ENCODE measurements at places on chromosomes 3 and 15.
A peak's percentile ranks its signal among the peaks of the same experiment; 100 is the strongest.

GRCh38 chr3:172020763-172021162 lies 18.6 kb upstream of the FNDC3B start:
- no peak for DNase-seq

GRCh38 chr3:35565048-35565447 lies 74.3 kb upstream of the ARPP21 start:
- DNase-seq, result no peak

- no peak for DNase-seq
Observed at GRCh38 chr3:61669203-61669602, 107.8 kb downstream of the PTPRG start.

DNA sequence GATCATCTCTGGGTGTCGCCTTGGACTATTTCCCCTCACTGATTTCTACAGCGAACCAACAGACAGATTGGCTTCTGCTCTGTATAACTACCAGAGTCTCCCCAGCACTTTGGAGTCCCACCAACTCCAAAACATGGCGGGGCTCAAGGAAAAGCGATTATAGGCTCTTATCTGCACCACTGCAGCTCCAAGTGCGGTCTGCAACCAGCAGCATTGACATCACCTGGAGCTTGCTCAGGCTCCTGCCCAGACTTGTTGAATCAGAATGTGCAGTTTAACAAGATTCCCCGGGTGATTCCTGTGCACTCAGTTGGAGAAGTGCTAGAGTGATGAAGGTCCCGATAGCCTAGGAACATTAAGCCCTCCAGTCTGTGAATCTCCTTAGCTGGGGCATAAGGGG lies 9.0 kb downstream of the CCK start:
- DNase-seq, result no peak

DNA sequence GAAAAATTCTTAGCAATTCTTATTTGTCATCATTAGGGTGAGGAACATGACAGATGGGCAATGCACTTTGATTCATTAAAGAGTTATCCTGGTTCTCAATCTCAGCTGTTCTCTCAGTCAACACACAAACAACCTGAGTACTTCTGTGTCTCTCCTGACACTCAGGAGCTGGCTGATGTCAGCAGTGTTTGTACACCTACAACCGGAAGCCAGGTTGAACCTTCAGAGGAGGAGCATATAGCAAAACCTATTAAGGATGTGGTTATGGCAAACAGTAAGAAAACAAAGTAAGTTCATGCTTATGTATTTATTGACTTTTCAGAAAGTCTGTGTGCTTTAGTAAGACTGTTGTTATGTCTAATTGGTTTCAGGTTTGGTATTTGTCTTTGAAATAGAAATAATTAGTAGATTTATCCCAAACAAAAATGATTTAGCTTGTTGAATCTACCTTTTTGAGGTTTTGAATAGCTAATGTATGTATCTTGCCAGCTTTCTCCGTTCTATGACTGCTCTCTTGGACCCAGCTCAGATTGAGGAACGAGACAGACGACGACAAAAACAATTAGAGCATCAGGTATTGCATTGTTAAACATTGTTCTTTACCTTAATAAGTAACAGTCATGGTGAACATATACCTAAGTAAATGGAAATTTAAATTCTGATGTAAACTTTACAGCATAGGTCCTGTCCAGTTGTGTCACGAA lies 36.6 kb downstream of the CCDC66 start:
- no peak for DNase-seq

DNA sequence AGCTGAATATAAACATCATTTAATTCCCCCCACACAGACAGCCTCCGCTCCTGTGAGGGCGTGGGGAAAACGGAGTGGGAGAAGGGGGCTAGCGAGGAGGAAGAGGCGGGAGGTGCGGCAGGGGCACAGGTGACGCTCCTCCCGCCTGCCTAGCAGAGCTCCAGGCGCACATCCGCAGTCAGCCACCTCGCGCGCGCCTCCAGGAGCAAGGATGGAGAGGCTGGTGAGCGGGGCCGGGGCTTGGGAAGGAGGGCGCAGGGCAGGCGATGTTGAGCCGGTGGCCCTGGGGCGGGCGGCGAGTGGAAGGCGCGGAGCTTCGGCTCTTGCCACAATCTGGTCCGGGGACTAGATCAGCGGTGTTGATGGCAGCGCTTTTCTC lies at the start of gene CD200:
CD200 (plus strand) TSS at position 155 of the 379 bp plus-strand sequence; CDS start at position 212, 57 bp downstream.
- DNase-seq, result peak; percentile 85

DNA sequence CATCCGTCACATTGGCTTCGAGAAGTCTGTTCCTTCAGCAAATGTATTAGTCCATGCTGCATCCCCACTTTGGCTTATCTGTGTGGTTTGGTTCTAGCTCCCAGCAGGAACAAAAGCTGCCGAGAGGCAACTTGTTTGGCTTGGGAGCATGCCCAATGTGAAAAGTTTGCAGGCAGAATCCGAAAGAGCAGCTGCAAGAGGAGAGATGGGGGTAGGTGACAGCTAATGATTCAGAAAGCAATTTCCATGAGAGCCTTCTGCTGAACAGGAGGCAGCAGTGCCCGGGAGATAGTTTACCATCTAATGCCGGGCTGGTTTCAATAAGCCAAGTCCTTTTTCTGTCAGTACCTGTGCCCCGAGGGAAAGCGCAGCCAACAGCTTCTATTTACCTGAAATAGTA lies 60.2 kb downstream of the GRM7 start:
- no peak for DNase-seq
